ENCODE measurements at places on chromosomes 1 and 21.

GRCh38 chr21:41045534-41046268, 122.3 kb upstream of the BACE2 start:
- DNase-seq: no peak

DNA sequence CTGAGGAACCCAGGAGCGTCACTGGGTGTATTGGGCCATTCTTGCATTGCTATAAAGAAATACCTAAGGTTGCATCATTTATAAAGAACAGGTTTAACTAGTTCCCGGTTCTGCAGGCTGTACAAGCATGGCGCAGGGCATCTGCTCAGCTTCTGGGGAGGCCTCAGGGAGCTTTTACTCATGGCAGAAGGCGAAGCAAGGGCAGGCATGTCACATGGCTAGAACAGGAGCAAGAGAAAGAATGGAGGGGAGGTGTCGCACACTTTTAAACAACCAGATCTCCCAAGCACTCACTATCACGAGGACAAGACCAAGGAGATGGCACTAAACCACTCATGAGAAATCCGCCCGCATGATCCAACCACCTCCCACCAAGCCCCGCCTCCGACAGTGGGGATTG, 65.2 kb downstream of the PSMG1 start:
- DNase-seq: no peak

DNA sequence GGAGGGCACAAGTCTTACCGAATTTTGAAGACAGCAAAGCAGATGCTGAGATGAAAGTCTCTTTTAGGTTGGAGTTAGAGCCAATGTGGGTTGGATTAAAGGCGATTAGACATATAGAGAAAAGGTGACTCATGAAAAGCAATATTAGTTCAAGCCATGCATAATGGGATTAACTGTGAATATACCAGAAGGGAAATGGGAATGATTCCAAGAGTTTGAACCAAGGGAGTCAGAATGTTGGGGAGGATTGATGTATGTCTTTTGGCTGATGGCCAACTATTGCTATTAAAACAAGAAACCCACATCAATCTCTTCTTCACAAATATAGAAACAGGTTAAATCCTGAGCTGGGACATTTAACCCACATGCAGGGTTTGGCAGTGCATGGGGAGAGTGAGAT, 1.2 kb downstream of the HMGCS2 start:
- no peak for DNase-seq

DNA sequence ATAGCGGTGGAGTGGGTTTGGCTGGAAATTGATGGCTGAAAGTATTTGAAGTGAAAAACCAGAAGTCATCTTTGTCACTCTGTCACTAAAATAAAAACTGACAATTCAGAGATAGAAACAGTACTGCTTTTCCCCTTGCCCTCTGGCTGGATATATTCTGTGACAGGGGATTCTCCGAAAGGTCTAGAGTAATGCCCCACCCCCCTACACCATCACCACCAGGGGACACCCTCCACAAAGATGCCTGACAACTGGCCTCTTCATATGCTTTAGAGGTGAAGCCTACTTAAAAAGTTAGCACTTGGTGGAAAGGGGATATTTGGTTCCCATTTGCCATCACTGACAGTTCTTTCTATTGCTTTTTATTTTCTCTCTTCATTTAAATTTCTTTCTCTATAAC, 73.5 kb downstream of the SGIP1 start:
- DNase-seq: no peak

- no peak for DNase-seq
Observed at GRCh38 chr1:154347961-154348360, 22.6 kb downstream of the ATP8B2 start.
